ENCODE measurements at places on chromosomes 3 and 15.

DNA sequence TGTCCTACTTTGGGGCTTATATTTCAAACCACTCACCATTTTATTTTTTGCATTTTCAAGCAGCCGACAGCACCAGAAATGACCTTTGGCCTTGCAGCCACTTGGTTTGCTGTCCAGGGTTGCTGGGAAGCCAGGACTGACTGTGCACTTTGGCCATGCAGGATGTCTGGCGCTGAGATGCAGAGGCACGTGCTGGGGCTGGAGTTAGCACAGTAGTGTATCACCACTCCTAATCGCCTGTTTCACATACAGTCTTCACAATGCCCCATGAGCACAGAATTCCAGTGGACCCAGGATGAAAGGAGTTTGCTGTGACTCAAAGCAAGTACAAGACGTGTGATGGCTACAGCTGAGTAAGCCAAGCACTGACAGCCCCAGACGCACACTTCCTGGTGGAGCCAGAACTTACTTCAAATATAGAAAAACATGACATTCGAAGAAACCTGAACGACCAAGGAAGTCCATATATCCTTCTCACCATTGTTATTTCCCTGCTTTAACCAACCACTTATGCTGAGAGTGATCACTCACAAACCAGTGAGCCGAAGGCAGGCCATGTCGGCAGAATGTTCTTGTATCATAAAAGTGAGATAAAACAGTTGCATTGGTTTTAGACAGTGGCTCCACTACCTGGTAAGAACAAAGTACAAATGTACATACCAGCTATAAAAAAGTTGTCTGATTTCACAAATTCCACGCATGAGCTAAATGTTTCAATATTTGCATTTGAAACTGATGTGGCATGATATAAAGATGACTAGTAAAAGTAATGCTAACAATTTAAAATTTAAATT lies 16.0 kb downstream of the OCA2 start:
- no peak for DNase-seq

DNA sequence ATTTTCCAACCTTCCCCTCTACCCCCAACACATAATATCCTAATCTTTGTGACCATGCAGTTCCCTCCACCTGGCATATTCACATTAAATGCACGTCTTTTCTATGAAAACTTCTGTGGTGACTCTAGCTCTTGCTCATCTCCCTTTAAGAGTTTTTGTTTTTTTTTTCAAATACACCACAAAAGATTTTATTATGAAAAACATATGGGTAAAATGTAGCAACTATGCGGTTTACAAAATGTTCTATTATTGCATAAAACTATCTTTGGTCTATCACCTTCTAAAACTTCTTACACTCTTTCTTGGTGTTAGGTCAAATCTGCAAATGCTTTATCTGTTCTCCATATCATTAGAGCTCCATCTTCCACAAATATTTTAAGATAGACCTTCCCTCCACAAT lies 38.6 kb upstream of the ADGRG7 start:
- DNase-seq, result no peak

DNA sequence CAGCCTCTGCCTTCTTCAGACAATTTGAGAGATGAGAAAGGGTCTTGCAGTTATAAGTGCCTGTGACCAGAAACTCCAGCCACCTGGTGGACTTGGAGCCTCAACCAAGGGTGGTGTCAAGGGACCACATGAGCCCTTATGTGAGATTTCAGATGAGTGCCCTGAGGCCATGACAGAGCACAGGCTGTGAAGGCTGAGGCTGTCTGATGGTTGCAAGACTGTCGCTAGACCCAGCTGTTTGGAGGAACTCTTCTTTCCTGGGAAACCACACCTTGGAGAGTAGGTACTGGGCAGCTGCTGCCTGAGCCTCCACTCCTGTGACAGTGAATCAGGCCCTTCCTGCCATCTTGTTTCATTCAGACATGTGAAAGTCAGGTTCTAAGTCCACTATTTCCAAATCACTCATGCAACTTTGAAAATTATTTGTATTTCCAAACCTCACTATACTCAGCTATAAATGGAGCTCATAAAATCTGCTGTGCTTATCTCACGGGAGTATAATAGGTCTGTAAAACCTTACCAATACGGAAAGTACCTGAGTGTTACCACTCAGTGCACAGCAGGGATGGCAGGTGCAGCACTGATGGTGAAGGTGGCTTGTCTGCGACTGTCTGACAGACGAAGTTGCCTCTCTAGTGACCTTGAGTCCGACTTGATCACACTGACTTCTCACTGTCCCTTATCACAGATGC lies 99.4 kb downstream of the RPL39L start:
- DNase-seq, result no peak

DNA sequence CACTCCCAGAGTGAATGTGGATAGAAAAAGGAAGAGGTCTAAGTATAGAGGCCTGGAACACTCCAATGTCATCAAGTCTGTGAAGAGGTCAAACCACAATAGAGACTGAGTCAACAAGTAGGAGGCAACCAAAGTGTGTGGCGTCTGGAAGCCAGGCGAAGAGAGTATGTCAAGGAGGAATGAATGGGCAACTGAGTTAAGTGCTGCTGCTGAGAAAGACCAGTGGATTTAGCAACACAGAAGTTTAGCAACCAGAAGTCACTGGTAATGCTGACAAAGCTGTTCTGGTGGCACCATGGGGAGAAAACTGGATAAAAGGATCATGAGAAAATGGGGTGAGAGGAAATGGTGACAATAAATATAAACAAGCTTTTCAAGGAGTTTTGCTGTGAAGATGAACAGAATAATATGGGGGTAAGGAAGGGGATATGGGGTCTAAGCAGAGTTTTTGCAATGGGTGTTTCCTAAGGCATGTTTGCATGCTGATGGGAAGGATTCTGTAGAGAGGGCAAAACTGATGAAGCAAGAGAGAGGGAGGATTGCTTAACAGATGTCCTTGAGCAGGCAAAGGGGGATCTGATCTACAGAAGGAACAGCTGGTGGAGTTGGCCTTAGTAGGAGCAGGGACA lies 38.4 kb downstream of the PCOLCE2 start:
- DNase-seq, result no peak

GRCh38 chr3:10609134-10609533 lies 103.7 kb upstream of the ATP2B2 start:
- DNase-seq, result no peak

DNA sequence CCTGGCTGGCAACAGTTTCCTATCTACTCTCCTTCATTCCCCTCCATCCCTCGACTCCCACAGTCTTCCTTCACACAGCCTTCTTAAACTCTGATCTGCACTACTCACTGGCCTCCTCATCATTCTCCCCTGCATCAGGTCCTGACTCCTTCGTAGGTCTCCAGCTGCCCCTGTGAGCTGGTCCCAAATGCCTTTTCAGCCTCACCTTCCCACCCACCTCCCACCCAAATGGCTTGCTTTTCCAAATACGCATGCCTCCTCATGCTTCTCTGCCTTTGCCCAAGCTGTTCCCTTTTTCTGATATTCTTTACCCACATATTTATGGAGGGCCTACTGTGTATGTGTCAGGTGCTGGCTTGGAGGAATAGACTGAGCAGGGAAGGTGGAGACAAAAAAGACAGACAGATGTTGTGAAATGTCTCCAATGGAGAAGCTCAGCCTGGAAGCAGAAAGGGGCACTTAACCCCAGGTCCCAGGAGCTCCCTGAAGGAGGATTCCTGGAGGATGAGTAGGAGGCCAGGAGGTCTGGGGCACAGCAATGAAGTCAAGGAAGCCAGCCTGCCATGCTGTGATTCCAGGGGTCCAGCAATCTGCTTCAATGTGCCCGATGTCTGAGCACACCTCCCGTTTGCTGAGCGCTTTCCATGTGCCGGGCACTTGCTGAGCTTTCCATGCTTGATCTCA lies 252.2 kb downstream of the SHQ1 start:
- no peak for DNase-seq

DNA sequence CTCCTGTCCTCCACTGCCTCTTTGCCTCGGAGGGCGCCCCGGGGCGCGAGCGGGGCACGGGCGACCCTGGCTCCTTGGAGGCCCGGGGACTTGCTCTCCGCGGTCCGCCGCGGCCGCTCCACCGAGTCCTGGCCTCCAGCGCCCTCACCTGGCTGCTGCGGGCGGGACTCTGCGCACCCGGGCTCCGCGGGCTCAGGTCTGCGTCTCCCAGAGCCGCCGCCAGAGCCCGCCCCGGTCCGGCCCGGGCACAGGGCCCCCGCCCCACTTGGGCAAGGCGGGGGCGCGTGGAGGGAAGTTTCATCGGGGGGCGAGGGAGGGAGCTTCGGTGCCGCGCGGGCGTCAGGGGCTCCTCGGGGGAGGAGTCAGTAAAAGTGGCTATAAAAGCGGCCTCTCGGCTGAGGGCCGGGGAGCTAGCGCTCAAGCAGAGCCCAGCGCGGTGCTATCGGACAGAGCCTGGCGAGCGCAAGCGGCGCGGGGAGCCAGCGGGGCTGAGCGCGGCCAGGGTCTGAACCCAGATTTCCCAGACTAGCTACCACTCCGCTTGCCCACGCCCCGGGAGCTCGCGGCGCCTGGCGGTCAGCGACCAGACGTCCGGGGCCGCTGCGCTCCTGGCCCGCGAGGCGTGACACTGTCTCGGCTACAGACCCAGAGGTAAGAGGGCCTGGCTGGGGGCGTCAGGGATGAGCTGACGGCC lies at the start of gene CEMIP:
Gene CEMIP, plus strand, starts transcription at position 407 of the 694 bp plus-strand sequence. CDS start 94,510 bp downstream, outside the sequence.
- DNase-seq, result peak; percentile 30

DNA sequence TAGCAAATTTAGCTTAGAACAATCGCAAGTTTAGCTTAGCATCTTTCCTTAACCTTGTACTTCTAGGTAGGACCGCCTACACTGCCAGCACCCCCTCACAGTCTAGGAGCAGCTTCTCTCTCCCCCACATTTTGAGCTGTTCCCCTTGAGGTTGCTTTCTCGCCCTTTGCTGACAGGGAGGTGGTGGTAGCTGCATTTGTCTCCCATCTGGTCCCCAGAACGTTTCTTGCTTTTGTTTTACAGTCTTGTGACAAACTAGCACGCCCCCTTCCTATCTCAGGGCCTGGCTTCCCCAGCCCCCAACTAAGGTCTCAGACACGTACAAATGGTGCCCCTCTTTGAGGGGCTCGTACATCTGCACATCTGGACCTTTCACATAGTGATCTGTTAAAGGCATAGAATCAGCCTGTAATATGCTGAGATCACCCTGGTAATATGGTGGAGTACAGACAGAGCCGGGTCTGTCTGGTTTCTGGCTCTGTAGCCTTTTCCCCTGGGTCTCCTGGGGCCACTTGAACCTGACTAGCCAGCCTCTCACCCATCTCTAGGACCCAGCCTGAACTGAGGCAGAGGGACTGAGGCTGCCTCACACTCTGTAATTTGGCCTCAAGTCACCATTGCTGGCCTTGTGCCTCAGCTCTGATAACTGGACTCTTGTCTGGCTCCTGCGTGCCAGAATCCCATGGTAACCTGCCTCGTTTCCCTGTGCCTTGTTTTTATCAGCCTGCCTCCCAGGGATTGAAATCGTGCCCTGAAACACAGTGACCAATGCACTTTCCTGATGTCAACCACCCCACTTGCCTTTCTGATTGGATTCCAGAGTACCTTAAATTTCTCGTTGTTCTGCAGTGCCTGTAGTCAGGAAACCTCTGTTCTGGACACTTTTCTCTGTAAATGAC lies 27.7 kb downstream of the CRTC3 start:
- no peak for DNase-seq

DNA sequence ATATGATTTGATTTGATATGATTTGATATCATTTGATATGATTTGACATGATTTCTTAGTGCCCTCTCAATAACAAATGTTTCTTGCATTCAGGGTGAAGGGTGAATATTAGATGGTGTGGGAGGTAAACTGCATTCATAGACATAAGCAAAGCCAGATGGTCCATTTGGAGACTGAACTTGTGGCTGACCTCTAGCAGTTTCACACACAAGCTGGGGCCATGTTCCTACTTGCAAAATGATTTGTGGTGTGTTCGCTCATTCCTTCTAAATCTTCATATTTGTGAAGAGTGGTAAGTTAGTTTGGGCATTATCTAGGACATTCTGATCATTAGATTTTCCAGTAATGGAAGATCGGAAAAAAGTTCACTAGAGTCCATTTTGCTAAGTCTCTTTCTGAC lies 40.5 kb upstream of the CCR4 start:
- DNase-seq, result no peak

- no peak for DNase-seq
Measured at GRCh38 chr3:55297706-55298105, 189.4 kb downstream of the WNT5A start.

DNA sequence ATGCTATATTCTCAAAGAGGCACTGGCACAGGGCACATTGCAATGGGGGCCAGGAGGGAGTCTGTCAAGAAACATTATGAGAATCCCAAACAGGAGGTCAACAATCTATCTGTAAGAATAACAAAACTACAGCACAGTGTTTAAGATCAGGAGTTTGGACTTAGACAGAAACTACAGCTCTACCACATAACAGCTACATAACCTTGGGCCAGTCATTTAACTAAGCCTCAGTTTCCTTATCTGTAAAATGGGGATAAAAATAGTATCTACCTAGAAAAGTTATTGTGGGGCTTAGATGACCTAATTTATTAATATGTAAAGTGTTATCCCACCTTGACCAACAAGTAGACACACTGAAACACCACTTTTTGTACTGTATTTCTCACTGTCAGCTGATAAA lies 9.9 kb downstream of the B4GALT4 start:
- no peak for DNase-seq

- DNase-seq, result no peak
Measured at GRCh38 chr3:107752202-107752990, 229.6 kb downstream of the BBX start.

DNA sequence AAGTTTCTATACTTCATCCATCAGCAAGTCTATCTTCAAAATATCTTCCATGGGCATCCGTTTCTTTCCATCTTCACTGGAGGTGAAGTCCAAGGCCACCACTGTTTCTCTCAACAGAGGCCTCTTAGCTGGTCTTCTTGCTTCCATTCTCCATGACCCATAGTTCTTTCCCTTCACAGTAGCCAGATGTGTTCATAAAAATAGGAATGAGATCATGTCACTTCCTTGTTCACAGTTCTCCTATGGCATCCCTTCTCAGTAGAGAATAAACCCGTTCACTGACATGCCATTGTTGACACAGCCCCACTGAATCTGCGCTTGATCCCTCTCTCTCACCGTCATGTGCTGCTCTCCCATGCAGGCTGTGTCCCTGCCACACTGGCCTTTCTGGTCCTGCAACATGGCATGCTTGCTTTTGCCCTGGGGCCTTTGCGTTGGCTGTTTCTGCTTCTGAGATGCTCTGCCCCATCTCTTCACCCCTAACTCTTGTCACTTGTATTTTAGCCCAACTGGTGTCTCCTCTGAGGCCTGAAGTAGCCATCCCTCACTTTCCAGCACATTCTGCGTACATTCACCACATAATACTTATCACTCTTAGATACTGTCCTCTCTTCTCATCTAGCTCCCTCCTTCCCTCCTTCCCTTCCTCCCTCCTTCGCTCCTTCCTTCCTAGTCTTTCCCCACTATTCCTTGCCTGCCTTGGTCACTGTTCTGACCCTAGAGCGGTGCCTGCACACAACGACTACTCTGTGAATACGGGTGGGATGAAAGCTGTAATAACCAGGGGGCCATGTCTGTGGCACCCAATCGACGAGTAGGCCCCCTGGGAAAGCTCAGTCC lies 42.0 kb downstream of the STARD5 start:
- DNase-seq, result no peak

Data from effector memory CD8-positive, alpha-beta T cell (primary cell).